Kasumi-1 (cell line): ENCODE measurements at places on chromosomes 7 and 10.

- no peak for DNase-seq
Measured at GRCh38 chr10:511849-512191, 177.6 kb downstream of the DIP2C start.

DNA sequence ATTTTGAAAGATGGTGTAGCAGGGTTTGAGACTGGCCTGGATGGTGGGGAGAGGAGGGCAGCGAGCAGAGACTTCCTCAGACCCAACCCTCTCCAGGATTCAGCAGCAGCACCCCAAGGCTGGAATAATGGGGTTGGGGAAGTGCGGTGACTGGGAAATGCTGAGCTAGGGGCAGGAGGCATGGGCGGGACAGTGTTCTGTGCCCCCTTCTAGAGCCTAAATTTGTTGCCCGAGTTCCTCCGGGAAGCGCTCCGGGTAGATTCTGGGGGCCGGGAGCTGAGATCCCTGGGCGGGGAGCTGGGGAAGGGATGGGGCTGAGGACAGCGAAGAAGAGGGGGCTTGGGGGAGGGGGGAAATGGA, at the start of gene CHAT:
CHAT (plus strand) TSS at position 156 of the 360 bp plus-strand sequence; CDS start at position 309, 153 bp downstream.
- DNase-seq, result no peak

- no peak for DNase-seq
Measured at GRCh38 chr7:84123965-84124547, 70.5 kb downstream of the SEMA3A start.

- no peak for DNase-seq
Measured at GRCh38 chr7:12094365-12094921, 116.7 kb upstream of the TMEM106B start.

GRCh38 chr7:149071641-149072437, 18.7 kb downstream of the ZNF786 start:
- peak; percentile 79 for DNase-seq

GRCh38 chr7:92841192-92841591, 4.8 kb upstream of the CDK6 start:
- no peak for DNase-seq

- DNase-seq, result peak; percentile 93
Measured at GRCh38 chr10:58299580-58299979, 30.6 kb downstream of the CISD1 start.

DNA sequence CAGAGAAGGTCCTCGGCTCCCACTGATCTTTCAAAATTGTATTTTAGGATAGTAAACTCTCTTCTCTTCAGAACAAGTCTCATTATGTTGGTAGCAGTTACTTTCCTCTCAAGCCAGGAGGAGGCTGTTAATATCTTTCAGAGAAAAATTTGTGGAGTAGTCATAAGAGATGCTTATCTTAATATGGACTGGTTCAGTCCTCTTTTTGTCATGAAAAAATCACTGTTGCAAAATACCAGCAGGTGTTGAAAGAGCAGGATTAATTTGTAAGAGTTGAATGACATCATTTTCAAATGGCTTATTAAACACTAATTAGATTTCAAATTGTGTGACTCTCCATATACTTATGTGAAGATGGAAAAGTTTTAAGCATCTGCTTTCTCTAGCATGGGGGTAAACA, 662.5 kb downstream of the POM121L12 start:
- no peak for DNase-seq

- DNase-seq, result no peak
Measured at GRCh38 chr7:48806731-48807130, 117.6 kb upstream of the CDC14C start.

DNA sequence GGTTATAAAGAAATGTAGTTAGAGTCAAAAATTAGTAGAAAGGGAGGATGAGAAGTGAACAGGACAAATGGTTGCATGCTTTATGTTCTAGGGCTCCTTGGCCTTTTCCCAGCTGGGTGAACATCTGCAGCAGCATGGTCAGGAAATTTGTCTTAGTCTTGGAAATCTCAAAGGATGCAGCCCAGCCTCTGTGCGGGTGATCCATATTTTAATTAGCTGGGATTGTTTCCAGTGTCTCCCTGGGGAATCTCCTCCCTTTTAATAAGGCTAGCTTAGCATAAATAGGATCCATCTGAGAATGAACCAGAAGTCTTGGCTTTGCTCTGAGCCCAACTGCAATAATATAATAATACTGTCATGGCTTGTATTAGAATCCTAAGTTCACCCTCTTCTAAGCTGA, 198.3 kb downstream of the PRKG1 start:
- no peak for DNase-seq
